ENCODE measurements at places on chromosomes 1 and 21.

- no peak for DNase-seq
These were observed 45.1 kb downstream of the PGBD5 start for GRCh38 chr1:230381049-230381467.

DNA sequence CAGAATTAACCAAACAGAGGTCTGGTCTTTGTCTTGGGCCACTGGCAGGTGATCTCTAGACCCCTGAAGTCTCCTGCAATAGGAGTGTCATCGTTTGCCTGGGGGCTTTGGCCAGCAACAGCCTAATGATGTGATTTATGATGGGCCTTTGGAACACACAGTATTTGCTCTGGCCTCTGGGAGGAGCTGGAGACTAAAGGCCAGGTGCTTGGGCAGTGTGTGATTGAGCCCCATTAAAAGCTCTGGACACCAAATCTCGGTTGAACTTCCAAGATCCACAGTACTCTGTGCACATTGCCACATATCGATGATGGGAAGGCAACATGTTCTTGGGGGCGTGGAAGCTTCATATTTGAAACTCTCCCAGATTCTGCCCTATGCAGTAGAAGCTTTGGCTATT lies 32.0 kb upstream of the TLR5 start:
- no peak for DNase-seq

- DNase-seq = peak; percentile 38
These were observed 3.6 kb upstream of the SPSB1 start for GRCh38 chr1:9289090-9289534.

- no peak for DNase-seq
These were observed 48.6 kb downstream of the CD34 start for GRCh38 chr1:207862241-207862787.

- DNase-seq = no peak
These were observed 34.0 kb downstream of the MX1 start for GRCh38 chr21:41459884-41460534.

- DNase-seq = no peak
These were observed 55.0 kb downstream of the SLC35D1 start for GRCh38 chr1:66998972-66999371.

GRCh38 chr1:43688109-43688387 lies 19.3 kb upstream of the ST3GAL3 start:
- DNase-seq = no peak

GRCh38 chr1:204102739-204103430 lies 30.0 kb downstream of the SOX13 start:
- DNase-seq = no peak

DNA sequence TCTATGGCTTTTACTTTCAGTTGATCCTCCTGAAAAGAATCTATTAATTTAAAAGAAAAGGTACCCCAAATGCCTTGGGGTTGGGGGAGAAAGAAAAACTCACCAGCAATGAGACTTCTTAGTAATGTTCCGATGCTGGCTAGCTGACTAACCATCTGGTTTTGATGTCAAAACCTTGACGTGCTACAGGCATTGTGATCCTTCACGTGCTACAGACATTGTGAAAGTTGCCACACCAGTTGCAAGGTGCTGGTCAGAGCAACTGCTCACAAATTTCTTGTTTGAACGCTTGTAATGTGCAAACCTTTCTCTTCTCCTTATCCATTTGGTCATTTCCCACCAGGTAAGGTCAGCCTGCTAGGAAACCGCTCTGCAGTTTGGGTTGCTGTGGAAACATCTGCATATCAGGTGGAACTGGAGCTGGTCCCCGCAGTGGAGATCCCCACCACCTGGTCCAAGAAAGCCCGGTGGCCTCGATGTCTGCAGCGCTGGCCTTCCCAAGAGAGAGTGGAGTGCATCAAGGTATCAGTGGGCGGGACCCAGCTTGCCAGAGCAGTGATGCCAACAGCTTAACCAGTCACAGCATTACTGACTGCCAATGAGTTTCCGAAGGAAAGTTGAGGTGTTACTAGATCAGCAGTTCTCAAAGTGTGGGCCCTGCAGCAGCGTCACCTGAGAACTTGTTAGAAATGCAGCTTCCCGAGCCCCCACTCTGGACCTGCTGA lies 16.1 kb downstream of the MAB21L3 start:
- no peak for DNase-seq

DNA sequence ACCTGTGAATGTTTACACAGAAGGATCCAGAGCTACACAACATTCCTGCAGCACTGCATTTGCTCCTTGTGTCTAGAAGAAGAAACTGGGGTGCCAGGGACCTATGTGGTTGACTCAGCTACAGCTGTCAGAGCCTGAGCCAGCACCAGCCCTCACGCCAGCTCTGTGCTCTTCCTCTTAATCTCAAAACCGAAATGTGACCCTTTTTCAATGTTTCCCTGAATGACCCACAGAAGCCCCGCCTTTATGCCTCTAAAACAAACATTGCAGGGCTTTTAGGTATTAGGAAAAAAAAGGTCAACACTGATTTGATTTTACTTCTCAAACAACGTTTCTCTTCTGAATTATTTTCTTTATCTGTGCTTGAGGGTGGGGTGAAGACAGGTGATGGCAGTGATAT lies 260.5 kb downstream of the DYRK1A start:
- no peak for DNase-seq

DNA sequence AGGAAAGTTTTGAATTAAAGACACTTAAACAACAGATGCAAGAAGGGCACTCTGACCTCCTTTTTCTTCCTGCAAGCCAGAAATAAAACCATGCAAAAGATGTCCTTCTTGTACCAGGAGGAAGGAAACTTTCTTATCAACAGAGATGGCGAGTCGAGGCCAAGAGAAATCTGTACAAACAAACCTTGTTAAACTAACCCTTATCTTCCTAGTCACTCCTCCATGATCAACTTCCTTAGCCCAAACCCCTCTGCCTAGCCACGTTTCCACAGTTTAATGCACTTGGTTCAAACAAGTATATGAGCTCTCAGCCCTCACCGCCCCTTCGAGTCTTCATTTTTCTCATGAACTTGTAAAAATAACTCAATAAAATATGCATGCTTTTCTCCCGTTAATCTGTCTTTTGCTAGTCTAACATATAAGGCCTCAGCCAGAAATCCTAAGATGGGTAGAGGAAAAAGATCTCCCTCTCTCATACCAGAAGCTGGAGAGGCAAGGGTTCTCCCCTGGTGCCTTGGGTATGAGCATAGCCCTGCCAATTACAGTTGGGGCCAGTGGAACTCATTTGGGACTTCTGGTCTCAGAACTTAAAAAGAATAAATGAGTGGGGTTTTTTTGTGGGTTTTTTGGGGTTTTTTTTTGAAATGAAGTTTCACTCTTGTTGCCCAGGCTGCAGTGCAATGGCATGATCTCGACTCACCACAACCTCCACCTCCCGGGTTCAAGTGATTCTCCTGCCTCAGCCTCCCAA lies 141.7 kb upstream of the SOD1 start:
- DNase-seq = no peak

- no peak for DNase-seq
These were observed 262.1 kb upstream of the FMN2 start for GRCh38 chr1:239829535-239829934.

GRCh38 chr1:199725002-199725565 lies 302.4 kb upstream of the NR5A2 start:
- DNase-seq = no peak

GRCh38 chr1:65422241-65423203 lies 2.1 kb downstream of the LEPR start:
- no peak for DNase-seq

GRCh38 chr1:204846546-204846945 lies 24.1 kb upstream of the NFASC start:
- DNase-seq = no peak

- DNase-seq = no peak
These were observed 3.2 kb downstream of the SLAMF6 start for GRCh38 chr1:160519642-160520435.

- no peak for DNase-seq
These were observed 159.0 kb downstream of the BARHL2 start for GRCh38 chr1:90558126-90558525.

- DNase-seq = peak; percentile 97
These were observed 496 bp downstream of the NUCKS1 start for GRCh38 chr1:205749234-205750137.

DNA sequence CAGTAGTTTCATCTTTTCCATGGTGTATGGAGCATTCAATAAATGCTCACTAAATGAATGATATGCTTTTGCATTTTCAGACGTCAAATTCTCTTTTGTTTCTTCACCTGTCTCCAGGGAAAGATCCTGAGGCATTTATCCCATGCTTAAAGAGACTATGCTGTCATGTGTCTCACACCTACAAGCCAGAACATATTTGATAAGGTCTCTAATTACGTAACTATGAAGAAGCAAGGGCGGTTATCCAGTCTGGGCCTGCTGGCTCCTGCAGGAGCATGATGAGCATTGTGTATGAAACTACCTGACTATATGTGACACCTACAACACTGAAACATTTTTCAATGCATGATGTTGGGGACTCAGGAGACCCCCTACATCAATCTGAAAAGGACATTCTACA lies 51.8 kb downstream of the FBXO42 start:
- DNase-seq = no peak

DNA sequence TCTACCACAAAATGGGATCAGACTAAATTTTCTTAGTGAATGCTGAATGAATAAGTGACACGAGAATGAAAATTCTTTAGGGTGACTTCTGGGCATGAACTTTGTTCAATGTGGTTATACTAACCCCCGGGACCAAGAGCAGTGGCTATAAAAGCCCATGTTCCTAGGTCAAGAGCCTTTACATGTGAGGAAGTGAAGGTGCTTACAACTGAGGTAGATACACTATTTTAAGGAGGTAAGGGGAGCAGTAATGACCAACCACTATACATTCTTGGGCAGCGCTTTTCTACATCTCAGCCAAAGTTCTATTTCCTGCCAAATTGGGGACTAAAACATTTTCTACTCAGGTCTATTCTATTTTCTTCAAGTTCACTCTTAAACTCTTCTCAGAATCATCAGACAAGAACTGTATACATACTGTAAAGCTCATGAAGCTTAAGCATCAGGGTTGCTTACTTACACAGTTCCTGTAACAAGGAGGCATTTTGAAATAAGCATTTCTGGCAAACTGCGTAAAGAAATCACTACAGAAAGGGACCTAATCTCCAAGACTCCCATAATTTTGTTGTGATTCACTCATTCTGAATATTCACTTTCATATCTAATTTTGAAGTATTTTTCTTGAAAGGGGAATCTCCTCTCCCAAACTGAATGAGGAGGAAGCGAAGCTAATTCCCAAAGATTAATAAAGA lies 8.5 kb upstream of the ARHGAP29 start:
- DNase-seq = no peak

- no peak for DNase-seq
These were observed 319.5 kb upstream of the USP24 start for GRCh38 chr1:55534565-55535121.

DNA sequence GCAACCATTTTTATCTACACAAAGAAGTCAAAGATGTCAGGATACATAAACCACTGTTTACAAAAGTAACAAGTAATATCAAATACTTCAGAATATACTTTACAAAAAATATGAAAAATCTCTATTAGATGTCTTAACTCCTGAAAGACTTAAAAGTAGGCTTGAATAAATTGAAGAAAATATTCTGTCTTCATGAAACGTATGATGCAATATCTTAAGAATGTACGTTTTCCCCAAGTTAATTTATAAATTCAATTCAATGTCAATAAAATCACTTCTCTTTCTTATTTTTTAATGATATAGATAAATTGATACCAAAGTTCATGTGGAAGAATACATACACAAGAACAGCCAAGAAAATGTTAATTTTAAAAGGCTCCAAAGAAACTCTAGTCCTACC lies 6.0 kb downstream of the KRTAP19-7 start:
- DNase-seq = no peak

DNA sequence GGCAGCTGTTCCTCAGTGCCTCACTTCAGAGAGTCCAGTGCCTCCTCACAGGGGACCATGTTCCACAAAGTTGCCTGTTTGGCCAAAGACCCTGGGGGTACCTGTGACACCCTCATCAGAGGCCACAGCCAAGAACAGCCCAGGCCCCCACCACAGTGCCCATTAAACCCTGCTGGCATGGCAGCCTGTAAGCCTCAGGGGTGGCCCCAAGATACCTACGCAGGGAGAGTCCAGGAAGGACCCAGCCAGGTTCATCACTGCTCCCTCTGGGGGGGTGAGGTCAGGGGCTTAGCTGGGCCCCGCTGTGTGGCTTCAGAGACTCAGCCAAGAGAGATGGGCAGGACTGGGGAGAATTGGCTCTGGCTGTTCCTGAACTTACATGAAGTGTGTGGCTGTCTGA lies 19.1 kb upstream of the PRDM16 start:
- no peak for DNase-seq

DNA sequence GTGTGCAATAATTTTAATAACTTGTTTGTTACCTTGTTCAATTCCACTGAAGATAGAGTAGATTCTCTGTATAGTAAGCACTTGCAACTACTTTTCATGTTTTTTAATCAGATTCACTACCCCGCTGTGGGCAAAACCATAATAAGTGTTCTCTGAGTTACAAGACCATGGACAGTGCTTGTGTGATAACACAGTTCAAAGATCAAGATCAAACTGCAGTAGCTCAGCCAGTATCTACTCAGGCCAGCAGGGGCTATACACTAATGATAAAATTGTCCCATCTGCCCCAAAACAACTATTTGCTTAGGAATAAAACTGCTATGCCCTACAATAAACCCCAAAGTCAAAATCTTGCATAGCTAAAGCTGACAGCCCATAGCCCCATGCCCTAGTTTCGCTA lies 129.6 kb downstream of the LRRC7 start:
- no peak for DNase-seq

DNA sequence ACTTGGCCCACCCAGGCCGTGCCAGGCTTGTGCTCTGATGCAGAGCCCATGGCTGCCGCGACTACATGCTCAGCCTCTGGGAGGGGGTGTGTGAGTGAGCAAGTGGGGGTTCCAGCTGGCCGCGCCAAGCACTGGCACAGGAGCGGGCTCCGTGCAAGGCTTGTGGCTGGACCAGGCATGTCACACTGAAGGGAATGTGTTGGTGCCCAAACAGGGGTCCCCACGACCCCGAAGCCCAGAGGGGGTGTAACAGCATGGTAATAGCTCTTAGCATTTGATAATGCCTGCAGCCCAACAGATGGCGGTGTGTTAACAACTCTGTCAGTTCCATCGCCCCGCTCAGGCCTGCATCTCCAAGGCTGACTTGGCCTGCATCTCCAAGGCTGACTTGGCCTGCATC lies 38.3 kb upstream of the CD46 start:
- DNase-seq = no peak

GRCh38 chr1:61101536-61101935 lies 19.2 kb downstream of the NFIA start:
- DNase-seq = no peak
